SIG-M5 (cell line): ENCODE measurements at places on chromosomes 7 and 10.

DNA sequence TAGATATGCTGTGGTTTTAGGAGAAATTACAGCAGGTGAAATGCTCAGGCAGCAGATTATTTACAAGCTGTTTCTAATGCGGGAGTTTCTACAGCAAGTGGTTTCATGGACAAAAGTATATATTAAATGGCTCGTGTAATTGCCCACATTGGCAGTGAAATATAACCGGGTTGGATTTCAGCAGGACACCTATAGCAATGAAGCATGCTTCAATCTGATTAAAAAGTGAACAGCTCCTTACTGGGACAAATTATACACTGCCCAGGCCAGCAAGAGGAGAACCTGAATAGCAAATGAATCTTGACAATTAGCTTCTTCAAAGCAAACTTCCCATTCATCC, 35.2 kb upstream of the LYZL1 start:
- no peak for DNase-seq

- DNase-seq: no peak
Observed at GRCh38 chr10:125208854-125209565, 48.6 kb upstream of the CTBP2 start.

GRCh38 chr7:44325811-44326241, 432 bp upstream of the CAMK2B start:
- DNase-seq: no peak

DNA sequence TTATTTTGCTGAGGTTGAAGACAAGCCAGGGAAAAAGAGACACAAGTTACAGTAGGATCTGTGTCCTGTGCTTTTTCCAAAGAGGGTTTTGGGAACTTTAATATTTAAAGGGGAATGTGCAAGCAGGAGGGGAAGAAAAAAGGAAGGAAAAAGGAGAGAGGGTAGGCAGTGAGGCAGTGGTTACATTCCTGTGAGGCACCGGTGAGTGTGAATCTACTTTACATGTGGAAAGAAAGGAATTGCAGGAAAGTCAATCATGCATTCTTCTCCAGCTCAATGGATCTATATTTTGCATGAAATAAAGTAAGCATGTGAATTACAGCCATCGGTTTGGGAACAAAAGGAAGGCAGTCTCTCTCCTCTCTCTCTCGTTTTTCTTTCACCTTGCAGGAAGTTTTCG, 12.6 kb upstream of the DYNC2I1 start:
- DNase-seq: no peak

GRCh38 chr10:114576132-114576487, 82.0 kb downstream of the ABLIM1 start:
- no peak for DNase-seq

DNA sequence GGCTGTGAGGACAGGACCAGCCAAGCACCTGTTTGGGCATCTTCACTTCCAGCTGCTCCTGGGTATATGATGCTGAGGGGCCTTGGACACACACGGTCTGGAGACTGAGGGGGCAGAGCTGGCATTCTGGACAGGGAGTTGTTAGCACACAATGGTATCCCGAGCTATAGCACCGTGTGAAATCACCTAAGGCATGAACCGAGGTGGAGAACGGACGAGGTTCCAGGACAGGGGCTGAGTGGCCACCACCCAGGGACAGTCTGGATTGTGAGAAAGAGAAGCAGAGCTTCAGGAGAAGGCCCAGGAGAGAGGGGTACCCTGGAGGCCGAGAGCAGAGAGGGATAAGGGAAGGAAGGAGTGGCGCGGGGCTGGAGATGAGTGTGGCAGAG, 571.8 kb downstream of the TCERG1L start:
- DNase-seq: no peak

DNA sequence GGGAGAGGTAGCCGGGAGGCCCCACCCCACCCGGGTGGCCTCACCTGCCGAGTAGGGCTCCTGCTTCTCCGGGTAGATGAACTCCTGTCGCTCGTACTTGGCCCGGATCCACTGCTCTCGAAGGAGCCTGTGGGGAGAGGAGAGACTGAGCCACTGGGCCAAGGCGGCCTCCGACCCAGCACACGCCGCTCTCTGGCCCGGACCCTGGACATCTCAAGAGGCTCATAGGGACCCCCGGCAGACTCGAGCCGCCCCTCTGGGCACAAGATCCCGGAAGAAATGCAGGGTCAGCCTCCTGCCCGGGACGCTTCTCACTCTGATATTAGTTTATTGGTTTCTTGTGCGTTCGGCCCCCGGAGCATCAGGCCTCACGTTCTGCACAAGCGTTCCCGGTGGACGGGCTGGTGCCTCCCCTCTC, 34.5 kb downstream of the ADAP1 start:
- no peak for DNase-seq

DNA sequence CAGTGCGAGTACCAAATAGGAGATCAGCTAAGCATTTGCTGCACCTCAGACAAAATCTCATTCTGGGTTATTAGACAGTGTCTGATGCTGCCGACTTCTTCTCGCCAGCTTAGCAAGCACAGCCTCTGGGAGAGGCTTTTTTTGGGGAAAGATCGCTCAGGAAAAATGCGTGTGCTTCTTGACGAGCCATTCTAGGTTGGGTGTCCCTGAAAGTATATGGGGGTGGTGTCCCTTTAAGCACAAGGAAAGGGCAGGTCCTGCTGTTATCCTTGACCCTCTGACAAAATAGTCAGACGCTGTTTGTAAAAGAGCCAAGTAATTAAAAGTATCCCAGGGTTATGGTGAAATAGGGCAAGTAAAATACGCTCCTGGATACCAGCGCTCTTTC, 540.1 kb upstream of the FZD8 start:
- DNase-seq: no peak

DNA sequence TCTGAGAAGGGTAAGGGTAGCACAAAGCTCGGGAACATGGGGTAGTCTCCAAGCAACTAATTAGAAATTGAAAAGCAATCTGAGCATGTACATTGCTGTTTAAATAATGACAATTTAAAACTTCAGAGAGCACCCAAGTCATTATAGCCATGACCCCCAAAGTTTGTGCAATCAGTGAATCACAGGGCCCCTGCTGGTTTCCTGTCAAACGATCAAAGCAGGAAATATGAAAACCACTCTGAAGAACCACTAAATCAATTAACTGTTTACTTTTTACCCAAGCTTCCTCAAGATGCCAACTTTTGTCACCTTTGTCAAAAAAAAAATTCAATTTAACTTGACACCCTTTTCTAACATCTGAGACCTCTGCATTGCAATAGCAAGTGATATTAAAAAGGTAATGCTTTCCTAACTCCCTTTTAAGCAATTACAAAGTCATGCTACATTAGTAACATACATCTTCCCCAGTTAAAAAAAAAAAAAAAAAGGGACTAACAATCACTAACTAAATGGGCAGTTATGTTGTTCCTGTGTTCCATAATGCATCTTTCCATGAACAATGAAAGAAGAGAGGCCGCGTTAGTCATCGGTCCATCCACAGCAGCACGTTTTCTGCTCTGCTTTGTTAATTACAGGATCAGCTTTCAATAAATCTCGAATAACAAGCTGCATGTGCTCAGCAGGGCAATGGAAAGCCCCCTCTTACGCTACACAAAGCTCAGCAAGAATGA, 80.6 kb downstream of the ETV1 start:
- DNase-seq: peak; percentile 59

DNA sequence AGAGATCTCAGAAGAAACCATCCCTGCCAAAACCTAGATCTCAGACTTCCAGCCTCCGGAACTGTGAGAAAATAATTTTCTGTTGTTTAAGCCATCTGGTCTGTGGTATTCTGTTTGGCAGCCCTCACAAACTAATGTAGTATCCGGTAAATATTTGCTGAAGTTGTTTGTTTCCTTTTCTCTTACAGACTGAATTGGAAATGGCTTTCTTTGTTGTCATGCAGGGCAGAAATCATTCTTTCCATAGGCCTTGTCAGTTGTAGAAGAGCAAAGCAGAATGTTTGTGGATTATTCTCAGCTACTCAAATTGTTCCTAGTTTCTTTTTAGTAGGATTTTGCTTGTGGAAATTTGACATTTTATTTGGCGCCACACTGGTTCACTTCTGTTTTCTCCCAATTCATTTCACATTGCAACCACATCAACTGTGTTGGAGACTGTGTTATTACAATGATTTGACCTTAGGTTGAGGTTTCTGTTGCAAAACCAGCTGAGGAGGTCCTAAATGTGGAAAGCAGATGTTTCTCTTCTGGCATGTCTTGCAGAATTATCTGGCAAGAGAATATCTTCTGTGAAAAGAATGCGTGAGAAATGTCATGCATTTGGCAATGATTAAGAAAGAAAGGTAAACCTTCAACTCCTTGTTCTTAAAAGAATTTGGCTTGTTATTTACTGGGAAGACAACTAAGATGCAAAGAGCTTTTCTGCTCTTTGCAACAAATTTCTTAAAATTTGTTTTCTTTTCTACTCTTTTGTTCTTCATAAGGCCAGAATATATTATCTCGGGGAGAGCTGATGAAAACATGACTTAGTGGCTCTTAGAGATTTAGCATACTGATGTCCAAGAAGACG, 25.8 kb downstream of the ACTA2 start:
- no peak for DNase-seq

- DNase-seq: no peak
Observed at GRCh38 chr7:28503396-28503795, 91.1 kb downstream of the CREB5 start.

- DNase-seq: no peak
Observed at GRCh38 chr7:100509231-100509630, 25.5 kb downstream of the NYAP1 start.

DNA sequence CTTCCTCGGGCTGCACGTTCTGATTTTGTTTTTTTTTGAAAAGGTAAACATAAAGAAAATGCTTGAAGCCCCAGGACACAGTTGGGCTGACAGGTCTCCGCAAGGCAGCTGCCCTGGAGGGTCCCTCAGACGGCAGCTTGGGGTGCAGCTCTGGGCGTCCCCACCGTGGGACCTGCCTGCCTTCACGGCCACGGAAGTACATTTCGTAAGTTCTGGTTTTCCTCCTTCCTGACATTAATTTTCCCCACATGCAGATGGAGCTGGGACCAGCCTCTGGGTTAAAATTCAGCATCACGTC, 491.0 kb downstream of the DNAJB6 start:
- no peak for DNase-seq

GRCh38 chr10:34224639-34225038, 590.5 kb downstream of the PARD3 start:
- no peak for DNase-seq

GRCh38 chr7:155907450-155908200, 95.4 kb upstream of the SHH start:
- no peak for DNase-seq

GRCh38 chr10:106396192-106396591, 768.3 kb downstream of the SORCS1 start:
- no peak for DNase-seq

DNA sequence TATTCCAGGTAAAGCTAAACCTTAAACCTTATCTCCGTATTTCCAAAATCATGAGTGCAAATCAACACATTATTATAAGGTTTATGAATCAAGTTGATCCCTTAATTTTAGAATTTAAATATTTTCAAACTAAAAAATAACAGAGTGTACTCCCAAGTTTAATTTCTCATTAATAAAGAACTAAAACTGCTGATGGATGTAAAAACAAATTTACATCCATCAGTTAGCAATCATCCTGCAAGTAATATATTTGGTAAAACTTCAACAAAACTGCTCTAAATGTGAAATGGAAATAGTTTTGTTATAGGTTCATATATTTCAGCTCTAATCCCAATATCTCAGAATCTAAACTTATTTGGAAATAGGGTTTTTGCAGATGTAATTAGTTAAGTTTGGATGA, 71.3 kb upstream of the ZNF804B start:
- no peak for DNase-seq

- no peak for DNase-seq
Observed at GRCh38 chr10:44961931-44962750, 2.5 kb downstream of the RASSF4 start.

DNA sequence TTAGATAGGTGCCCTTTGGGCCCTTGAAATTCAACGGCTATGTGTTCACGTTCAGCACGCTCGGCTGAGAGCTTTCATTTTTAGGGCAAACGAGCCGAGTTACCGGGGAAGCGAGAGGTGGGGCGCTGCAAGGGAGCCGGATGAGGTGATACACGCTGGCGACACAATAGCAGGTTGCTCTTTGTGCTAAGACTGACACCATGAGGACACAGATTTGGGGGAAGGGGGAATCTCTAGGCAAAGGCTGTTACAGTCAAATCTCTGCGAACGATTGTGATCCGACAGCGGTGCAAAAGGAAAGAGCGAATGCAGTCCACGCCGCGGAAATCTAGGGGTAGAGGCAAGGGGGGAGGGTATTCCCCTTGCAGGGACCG, 667 bp downstream of the KLLN start:
- no peak for DNase-seq

DNA sequence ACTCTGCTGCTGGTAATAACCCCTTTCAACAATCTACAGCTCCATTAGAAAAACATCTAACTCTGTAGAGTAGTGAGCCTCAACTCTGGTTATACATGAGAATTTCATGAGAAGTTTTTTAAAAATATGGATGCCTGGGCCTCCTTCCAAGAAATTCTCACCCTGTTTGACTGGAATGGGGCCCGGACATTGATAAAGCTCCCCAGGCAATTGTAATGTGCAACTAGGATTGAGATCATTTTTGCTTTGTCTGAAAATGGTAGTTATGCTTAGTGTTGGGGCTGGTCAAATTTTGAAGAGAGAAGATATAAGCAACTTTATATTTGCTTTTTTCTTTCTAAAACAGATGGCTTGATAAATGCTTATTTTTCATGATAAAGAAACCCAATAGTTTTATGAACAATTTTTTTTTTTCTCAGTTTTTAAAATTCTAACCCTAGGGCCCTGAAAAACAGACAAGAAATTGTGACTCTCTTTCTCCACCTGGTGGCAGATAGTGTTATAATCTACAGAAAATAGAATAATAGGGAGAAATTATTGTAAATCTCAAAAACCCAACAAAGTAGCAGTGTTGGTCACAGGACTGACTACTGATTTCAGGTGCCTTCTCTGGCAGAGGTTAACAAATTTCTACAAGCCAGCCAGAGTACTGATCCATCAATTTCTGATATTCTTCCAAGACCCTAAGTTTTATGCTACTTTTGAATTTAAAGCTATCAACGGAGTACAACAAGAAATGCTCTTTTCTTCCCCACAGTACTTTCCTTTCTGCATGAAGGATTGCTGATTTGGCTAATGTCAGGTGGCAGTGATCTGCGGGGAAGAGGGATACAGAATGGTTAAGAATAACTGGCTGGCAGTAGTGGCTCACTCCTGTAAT, 174.8 kb downstream of the DKK1 start:
- DNase-seq: no peak

DNA sequence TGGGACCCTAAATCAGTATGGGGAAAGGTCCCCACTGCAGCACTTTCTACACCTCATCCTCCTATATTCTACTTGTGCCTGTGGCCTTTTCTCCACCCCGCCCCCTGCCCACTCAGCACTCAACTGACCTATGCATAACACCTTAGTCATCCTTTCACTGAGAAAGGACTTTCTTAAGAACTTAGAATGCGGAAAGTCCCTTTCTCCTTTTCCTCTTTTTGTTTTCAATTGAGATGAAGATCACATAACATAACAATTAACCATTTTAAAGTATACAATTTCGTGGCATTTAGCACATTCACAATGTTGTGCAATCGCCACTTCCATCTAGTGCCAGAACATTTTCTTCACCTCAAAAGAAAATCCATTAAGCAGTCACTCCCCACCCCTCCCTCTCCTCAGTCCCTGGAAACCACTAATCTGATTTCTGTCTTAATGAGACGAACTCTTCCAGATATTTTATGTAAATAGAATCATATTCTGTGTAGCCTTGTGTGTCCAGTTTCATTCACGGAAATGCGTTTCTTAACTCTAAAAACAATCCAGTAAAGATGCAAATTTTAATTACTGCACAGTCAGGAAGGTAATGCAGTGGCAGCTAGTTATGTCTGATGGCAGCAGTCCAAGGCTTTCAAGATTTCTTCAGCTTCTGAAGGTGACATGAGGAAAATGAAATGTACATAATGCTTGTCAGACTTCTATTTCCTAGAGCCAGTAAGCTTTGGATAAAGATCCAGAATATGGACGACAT, 41.7 kb downstream of the FAS start:
- DNase-seq: no peak

- DNase-seq: no peak
Observed at GRCh38 chr7:80498481-80499349, 13.1 kb downstream of the GNAT3 start.
